H54 (cell line): ENCODE measurements at places on chromosomes 2 and 18.

GRCh38 chr2:74052732-74053710 is 68.3 kb downstream of the TET3 start:
- no peak for DNase-seq

DNA sequence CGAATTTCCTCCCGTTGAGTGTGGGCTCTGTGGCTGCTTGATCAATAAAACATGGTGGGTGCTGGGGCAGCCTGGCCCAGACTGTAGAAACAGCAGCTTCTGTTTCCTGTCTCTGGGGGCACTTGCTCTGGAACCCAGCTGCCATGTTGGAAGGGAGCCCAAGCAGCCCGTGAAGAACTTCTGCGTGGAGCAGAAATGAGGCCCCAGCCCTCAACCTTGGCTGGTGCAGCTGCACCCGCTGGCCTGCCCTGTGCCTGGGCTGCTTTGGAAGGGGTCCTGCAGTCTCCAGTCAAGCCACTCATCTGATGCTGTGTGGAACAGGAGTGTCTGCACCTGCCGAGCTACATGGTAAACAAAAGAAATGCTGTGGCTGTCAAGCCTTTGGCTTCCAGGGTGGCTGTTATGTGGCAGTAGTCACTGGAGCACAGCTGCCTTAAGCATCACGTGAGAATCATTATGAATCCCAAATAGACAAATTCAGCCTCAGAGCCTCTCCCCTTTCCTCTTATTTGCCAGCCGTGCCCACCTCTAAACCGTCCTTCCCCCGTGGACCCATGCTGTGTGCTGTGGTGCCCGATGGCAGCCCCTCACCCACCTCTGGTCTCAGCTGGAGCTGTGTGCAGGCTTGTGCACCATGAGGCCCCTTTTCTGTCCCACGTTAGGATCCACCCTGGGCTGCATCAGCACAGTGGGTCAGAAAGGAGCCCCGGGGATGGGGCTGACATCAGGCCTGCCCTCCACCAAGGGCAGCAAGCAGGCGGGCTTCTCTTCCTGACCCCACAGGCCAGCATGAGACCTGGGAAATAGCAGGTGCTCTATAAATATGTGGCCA is 134.0 kb upstream of the HDAC4 start:
- no peak for DNase-seq

GRCh38 chr2:105769504-105769903 is 24.8 kb downstream of the NCK2 start:
- DNase-seq = no peak

DNA sequence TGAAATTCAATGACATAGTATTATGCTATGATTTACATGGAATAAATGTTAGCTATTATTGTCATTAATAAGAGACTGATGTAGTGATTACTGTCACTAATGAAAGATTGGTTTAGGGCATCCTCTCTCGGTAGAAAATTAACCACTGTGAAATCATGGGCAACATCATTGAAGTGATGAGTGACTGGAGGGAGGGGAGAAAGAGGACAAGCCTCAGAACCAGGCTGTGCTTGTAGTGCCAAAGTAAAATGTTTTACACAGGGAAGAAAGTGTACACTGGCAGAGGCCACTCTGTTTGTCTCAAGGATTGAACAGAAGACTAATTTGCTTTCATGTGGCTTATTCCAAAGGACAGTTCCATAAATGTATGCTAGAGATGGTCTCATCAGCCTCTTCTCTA is 456.2 kb upstream of the TCF4 start:
- no peak for DNase-seq

GRCh38 chr2:150232321-150232720 is 255.1 kb downstream of the RND3 start:
- DNase-seq = no peak

GRCh38 chr2:174492963-174493431 is 6.2 kb upstream of the GPR155 start:
- DNase-seq = no peak

- DNase-seq = peak; percentile 20
Measured at GRCh38 chr2:39469807-39470206, 32.7 kb upstream of the MAP4K3 start.

DNA sequence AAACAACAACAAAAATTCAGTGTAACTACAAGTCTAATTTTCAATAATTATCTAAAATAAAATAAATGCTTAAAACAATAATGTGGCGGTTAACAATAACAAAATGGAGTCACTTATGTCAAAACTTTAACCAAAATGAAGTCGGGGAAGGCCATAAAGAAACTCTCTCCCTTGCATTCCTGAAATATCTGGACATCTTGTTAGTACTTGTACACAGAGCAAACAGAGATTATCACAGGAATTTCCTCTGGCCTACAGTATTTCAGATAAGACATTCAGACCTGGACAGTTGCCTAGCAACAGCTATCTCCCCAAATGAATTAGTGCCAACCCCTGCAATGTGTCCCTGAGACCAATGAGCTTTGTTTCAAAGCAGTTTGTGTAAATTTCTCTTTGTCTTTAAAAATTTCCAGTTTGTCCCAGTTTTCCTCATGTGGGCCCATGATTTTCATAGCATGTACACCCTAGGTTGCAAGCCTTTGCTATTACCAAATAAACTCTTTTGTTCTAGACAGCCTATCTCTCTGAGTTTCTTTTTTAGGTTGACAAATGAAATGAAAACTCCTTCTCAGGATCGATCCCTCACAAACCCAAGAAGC is 68.6 kb downstream of the EXOC6B start:
- DNase-seq = no peak
